ENCODE measurements at places on chromosomes 7 and 10. TPM values are rescaled to one million over a fixed set of nuclear protein-coding genes. Genes with fewer than 3 reads are reported as not detected.

DNA sequence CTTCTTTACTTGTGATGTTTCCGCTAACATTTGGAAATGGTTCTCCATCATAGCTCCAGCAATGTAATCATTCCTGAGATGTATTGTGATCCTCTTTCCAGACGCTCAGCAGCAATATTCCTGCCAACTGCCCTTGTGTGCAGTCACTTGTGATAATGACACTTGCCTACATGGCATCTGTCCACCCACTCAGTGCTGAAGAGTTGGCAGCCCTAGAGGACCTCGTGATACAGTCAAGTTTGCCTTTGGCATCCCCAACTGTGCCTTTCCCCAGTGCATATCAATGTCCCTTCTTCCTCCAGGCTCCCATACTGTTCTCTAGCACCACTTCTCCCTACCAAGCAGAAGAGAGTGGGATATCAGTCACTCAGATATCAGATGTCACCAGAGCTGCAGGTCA, 64.9 kb downstream of the MYOF start:
- peak; percentile 42 for DNase-seq

GRCh38 chr7:148337246-148337965, 253.2 kb upstream of the C7orf33 start:
- no peak for DNase-seq

GRCh38 chr10:76319661-76320060, 888.2 kb downstream of the LRMDA start:
- peak; percentile 65 for DNase-seq

DNA sequence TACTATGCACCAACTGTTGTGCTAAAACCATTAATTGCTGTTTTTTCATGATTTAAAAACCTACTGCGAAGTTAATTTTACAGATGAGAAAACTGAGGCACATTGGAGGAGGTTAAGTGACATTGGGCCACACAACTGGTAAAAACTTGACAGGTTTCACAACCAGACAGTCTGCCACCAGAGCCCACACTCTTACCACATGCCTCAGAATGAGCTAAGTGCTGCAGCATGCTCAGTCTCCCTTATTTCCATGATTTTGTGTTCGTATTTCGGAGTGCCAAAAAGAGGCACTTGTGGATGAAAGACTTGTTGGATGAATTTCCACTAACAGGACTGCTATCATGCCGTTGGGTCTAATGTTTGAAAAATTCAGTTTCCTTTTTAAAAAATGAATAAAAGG, 77.4 kb downstream of the PCLO start:
- no peak for DNase-seq

GRCh38 chr10:5603091-5603847, 63.1 kb downstream of the ASB13 start:
- DNase-seq: no peak

DNA sequence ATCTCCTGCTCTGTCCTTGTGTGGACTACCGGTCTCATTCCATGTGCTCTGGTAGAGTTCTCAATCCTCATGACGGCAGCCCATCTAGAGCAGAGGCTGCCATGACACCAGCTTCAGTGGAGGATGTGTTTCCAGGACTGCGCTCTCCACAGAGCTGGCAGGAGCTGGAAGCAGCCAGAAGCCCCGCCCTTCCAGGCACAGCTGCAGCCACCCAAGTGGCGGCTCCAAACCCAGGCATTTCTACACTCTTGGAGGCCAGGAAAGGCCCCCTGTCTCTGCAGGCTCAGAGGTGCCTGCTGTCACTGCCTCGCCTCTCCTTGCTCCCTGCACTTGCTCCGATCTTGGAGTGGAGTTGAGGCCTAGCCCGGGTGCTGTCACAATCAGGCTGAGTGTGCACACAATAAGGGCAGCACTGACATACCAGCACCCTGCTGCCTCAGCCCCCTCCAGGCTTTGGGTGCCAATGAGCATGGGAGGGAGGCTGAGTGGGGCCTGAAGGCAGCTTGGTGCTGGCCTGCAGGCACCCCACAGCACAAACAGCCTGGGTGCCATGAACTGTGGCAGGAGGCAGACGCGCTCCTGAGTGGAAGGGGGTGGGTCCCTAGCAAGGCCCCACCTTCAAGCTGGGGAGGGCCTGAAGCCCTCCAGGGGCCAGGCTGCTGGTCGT, 122.1 kb downstream of the LRRN3 start:
- no peak for DNase-seq

DNA sequence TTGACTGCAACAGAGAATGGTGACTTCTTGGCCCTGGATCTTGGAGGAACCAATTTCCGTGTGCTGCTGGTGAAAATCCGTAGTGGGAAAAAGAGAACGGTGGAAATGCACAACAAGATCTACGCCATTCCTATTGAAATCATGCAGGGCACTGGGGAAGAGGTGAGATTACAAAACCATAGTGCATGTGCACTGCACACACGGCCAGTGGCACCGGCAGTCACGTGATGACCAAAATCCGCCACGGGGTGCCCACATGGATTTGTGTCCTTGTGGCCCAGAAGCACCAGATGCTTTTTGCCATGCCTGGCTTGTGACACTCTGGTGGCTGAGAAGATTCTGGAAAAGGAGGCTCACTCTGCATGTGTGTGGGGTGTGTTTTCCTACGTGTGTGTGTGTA, 32.4 kb downstream of the TACR2 start:
- DNase-seq: no peak

GRCh38 chr7:149642589-149642988, 130.8 kb downstream of the ZNF467 start:
- DNase-seq: no peak

DNA sequence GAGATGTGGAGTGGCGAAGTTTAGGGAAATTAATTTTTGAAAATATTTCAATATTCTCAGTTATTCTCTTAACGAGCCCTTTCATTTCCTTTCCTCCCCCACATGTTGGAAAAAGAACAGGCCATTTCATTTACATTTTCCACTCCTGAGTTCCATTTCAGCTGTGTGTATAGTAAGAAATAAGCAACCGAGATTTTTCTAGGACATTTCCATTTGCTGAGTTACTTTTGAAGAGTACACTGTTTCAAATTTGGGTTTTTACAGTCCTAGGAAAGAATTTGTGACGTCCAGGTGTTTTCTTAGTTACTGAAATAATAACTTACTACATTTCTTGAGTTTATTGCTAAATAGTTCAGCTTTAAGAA, 1.2 kb downstream of the SEPTIN7 start:
- no peak for DNase-seq

DNA sequence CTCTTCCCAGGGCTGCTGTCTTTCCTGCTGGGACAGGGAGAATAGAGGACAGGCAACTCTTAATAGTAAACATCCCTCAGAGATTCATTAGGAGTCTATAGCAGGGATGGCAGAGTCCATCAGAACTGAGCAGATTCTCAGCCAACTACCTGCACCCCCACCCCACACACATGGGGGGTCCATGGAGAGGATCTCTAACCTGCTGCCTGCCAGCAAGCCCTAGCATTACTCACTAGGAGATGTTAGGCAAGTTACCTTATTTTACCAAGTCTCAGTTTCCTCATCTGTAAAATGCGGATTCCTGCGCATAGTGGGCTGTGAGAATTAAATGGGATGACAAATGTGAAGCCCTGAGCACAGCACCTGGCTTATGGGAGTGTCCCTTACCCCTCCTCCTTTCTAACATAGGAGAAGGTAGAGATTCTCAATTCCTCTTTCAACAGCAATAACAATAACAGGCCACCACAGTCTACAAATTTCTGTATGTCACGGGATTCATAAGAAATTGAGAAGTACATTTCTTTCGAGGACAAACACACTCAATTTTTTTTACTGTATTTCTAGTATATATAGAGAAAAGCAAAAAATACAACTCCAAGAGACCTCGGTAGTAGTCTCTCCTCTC, 23.8 kb upstream of the WDR11 start:
- DNase-seq: no peak

GRCh38 chr10:71344154-71344925, 25.3 kb downstream of the SLC29A3 start:
- DNase-seq: no peak

DNA sequence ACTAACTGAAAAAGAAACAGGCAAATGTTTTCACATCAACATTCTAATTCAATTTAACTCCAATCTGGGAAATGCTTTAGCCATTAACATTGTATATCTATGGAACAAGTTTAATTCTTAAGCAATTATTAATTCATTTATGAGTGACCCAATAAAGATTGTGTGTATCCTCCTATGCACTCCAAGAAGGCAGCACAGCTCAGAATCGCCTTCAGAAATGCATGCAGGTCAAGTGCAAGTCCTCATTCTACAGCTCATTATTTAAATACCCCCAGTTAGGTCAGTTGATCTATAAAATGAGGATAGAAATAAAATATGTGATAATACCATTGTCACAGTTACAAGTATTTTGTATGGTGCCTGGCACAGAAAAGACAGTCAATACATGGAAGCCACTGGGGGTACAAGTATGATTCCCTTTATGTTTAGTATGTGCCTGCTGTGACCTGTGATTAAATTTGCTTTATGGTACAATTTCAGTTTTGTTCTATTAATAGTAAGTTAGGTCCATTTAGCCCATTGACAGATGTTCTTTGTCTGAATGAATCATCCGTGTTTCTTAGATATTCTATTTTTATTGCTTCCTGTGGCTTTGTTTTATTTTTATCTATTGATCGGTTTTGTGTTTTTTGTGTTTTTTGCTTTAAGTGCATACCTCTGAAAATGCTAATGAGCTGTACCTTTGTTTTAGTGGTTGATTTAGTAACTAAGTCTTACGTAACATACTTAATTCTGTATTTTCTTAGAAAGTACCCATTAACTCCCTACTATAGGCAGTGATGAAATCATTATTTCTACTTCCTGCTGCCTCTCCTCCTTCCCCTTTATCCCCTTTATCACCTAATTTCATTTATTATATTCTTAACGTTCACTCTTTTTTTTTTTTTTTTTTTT, 42.8 kb downstream of the CPXM2 start:
- no peak for DNase-seq

GRCh38 chr10:43972976-43973647, 324.4 kb upstream of the ZNF32 start:
- DNase-seq: no peak

DNA sequence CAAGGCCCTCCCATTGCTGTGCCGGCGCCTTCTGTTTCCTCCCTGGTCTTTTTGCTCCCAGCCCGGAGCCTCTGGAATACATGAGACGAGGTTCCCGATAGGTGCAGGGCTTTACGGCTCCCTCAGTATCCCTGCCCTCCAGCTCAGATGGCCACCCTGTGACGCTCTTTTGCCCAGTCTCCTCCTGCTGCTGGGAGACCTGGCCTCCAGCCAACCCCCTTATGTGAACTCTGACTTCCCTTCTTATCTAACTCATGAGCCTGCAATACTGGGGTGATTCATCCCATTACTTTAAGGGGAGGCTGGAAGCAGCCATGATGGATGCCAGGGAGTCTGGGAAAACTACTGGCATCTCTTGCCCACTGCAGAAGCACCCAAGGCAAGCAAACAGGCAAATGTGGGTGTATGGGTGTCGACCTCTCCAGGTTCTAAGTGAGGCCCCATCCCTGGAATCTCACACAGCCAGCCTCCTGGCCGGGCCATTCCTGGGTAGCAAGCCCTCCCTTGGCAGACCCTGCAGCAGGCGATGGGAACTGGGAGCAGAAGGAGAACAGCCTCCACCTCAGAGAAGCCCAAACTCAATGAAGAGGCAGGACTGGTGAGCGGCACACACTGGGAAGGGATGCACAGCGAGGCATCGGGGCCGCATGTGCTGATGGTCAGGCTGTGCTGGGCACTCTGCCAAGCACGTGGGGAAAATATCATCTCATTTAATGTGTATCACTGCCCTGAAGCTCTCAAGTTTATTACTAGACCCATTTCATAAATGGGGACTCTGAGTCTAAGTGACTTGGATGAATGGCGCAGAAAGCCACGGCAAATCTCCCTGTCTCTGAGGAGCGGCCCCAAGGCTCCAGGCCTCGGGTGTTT, 97.5 kb downstream of the FAM53B start:
- DNase-seq: peak; percentile 44

DNA sequence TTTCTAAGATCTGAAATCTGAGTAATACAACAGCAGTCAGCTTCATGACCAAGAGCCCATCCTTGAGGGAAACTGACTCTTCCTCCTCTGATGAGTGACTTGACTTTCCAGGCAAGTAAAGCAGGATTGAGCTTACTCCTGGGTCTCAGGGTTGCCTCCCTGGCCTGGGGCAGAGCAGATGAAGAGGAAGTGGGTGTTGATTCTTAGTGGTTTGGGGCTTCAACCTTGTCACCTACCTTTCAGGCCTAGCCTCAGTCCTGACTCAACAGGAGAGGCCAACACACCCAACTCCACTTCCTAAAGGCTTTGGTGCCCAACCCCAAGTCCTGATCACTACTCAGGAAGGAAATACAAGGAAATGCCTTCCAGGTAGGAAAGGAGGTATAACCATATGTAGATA, 54.1 kb downstream of the KCNMA1 start:
- DNase-seq: no peak

DNA sequence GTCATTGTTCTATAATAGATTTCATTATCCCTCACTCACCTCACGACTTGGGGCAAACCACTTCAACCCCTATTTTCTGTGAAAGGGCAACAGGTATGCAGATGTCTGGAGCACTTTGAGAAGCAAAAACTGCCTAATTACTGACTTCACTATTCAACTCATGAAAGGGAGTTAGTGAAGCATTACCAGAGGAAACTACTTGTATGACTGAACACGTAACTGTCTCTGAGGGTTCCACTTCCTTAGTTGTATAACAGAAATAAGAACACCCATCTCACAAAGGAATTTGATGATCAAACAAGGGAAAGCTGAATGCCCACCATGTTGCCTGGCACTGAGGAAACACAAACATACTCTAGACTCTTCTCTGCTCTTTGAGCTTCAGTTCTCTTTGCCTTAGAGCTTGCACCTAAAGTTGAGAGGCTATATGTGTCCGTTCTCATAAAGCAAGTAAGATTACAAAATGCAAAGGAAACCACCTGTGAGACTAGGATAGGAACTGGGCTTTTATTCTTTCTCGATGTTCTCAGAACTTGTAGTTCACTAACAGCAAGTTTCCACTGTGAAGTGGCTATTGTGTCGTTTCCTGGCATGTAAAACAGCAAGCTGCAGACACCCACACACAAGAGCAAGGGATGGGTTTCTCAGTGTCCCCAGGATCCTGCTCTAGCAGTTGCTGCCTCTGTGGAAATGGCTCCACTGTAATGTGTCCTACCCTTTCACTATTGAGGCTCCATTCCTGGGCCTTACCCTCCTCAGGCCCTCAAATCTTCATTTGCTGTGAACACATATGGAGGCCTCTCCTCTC, 2.6 kb downstream of the TMEM243 start:
- DNase-seq: no peak

The MKI67 gene
- polyA plus RNA-seq: 40.2 TPM

The SPDYE9 gene
- polyA plus RNA-seq: 0.13 TPM

The PNLIP gene
- polyA plus RNA-seq: not detected

The ASIC3 gene
- polyA plus RNA-seq: 4.7 TPM

The SLC26A5 gene
- polyA plus RNA-seq: 0.27 TPM
